Activated naive CD8-positive, alpha-beta T cell treated with anti-CD3 and anti-CD28 coated beads for 36 hours (primary cell): ENCODE measurements at places on chromosomes 12 and 14.

- no peak overlapping the region for H3K4me3 ChIP-seq
- no peaks in the 10 kb centered on the region for H3K27me3 ChIP-seq
- no peak for DNase-seq
- H3K36me3 ChIP-seq, result peaks cover 61% of the 10 kb centered on the region
Observed at GRCh38 chr14:94058674-94059138, 22.3 kb downstream of the DDX24 start.

GRCh38 chr12:88896958-88897357, 316.7 kb upstream of the KITLG start:
- no peaks in the 10 kb centered on the region for H3K36me3 ChIP-seq
- H3K4me1 ChIP-seq, result no peaks in the 10 kb centered on the region
- no peaks in the 10 kb centered on the region for H3K27me3 ChIP-seq
- H3K27ac ChIP-seq, result no peak overlapping the region

DNA sequence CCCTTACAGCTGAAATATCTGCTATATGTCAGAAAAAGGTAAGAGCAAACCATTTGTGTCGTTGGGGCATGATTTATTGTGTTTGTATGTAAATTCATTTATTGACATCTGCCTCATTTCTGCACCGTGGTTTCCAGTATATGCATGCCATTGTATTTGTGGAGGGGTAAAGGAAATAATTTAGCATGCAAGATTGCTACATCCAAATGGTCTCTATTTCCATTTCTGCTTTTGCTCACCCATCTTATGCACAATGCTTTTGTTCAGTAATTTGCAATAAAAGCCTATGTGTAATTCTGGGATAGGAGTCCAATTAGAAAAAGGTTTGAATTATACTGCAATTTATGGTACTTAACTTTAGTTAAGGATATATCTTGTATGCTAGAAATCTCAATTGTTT, 101.8 kb downstream of the UNC79 start:
- no peak overlapping the region for H3K27ac ChIP-seq
- peaks cover 29% of the 10 kb centered on the region for H3K27me3 ChIP-seq

GRCh38 chr14:69696633-69697557, 70.0 kb upstream of the SRSF5 start:
- peak overlapping the region; percentile 54 for H3K27ac ChIP-seq
- H3K27me3 ChIP-seq, result no peaks in the 10 kb centered on the region
- H3K4me3 ChIP-seq, result no peak overlapping the region
- H3K36me3 ChIP-seq, result peaks cover 20% of the 10 kb centered on the region
- peaks cover 73% of the 10 kb centered on the region for H3K4me1 ChIP-seq
